ENCODE measurements at places on chromosomes 2 and 18.

DNA sequence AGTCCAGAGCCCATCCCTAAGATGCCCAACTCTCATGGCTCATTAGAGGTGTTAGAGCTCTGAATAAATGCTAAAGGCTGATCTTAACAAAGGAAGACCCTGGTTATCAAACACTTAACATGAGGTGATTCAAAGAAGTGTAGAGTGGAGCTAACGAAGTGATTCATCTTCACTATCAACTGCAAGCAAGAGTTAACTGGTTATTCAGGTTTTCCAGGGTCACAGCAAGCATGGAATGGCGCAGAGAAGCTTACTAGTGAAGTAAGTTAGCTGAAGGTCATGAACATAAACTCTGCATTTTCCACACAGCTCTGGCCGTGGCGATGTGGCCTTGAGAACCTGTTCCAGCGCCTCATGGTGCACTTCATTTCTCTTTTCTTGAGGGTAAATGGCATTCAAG lies 17.0 kb downstream of the RND3 start:
- no peak for DNase-seq

GRCh38 chr2:215790523-215791421 lies 222.6 kb downstream of the MREG start:
- DNase-seq = no peak

GRCh38 chr18:68919900-68920299 lies 122.0 kb downstream of the CCDC102B start:
- no peak for DNase-seq

GRCh38 chr2:163428187-163428586 lies 307.6 kb downstream of the FIGN start:
- DNase-seq = no peak

- no peak for DNase-seq
Observed at GRCh38 chr2:158009399-158009798, 92.3 kb upstream of the UPP2 start.

DNA sequence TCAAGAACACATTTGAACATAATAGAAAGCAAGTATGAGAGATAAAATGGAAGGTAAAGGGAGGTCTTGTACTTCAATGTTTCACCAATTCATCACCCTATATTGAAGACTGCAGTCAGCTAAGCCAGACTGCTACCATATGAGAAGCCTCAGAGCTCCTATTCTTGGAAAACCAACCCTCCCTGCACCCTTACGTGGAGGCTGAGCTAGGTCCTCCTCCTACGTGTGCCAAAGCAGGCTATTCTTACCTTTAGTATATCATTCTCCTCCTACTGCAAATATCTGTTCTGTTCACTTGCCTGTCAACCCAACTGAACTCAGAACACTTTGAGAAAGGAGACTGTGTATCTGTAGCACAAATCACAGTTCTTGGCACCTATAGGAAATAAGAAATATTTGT lies 255.8 kb upstream of the HNRNPA3 start:
- no peak for DNase-seq

DNA sequence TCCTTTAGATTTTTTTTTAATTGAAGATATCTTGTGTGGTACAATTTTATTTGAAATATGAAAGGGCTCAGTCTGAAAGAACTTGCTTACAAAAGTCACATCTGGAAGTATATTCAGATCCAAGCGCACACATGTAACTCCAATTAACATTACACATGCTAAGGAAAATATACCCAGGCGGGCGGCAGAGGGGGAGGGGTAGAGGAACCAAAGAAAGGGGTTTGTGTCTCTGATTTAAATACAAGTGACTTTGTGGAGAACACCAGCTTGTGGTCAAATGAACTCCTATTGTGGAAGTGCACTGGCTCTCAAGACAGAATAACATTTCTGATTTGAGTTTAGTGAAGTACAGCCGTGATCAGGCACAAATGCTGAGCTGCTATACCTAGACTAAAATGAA lies 280.2 kb upstream of the SOX11 start:
- DNase-seq = no peak

DNA sequence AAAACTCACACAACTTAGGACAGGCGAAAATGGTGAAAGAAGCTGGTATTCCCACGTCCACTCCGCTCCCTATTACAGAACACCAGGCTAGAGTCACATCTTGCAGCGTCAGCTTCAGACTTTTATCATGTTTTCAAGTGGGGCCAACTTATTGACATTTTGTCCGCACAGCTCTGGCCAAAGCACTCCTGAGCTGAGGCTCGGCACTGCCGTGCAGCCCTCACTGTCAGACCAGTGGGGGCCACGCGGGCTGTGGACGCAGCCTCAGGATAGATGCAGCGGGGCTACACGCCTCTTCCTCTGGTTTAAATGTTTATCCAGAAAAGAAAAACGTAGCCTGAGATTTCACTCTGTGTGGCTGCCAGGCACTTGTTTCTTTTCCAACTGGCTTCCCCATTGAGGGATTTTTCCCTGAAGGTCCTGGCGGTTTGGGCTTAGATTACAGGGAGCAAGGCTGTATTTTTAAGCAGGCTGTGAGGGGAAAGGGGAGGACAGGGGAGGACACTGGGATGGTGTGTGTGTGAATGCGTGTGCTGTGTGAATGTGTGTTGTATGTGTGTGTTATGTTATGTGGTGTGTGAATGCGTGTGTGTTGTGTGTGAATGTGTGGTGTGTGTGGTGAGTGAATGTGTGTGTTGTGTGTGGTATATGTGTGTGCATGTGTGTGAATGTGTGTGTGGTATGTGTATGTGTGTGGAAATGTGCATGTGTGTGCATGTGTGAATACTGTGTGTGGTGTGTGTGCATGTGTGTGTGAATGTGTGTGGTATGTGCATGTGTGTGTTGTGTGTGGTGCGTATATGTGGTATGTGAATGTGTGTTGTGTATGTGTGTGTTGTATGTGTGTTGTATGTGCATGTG lies 267.6 kb downstream of the DCDC2C start:
- no peak for DNase-seq

GRCh38 chr2:195316486-195316885 lies 340.5 kb upstream of the SLC39A10 start:
- DNase-seq = no peak

DNA sequence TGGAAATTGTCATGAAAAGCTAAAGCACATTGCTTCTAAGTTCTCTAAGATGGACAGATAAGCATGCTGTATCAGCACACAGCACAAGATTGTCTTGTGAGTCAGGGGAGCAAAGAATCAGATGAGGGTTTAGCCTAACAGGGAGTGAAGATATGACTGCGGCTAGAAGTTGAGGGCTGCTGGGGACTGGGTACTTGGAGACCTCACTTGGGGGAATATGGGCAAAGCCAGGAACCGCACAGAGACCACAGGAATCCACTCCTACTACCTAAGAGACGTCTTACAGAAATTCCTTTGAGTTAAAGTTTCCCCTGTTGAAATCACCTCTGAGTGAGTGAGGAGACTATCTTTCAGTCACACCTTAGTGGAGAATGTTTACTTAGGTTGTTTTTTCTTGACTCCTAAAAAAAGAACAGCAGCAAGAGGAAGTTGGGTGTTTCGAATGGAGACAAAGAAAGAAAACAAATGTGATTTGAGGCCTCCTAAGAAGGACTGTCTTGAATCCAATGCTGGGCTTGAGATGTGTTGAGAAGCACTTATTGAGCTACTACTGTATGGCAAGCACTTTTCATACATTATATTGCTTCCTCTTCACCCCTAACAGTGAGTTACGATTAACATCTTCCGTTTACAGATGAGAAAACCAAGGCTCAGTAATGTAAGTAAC lies 100.7 kb downstream of the ANKRD44 start:
- DNase-seq = no peak

DNA sequence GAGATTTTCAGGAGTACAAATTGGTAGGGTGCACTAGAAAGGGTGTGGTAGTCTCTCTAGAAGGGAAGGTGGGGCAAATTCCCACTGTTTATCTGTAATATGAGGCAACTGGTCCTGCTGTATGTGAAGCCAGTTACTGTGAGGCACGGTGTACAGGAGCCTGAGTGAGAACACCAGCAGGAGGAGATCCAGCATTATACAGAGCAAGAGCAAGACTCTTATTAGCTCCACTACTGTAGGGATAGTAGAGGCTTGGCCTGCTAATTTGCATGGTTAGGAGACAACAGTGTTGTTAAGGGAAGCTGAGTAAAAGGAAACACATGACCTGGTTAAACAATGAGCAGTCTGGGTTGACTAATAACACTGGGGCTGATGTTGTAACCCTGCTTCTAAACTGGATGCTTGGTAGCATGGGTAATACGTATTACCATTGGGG lies 76.3 kb upstream of the WDSUB1 start:
- no peak for DNase-seq

GRCh38 chr2:119005555-119005954 lies 63.6 kb downstream of the MARCO start:
- no peak for DNase-seq

- no peak for DNase-seq
Observed at GRCh38 chr2:201018636-201019035, 52.8 kb downstream of the HYCC2 start.

DNA sequence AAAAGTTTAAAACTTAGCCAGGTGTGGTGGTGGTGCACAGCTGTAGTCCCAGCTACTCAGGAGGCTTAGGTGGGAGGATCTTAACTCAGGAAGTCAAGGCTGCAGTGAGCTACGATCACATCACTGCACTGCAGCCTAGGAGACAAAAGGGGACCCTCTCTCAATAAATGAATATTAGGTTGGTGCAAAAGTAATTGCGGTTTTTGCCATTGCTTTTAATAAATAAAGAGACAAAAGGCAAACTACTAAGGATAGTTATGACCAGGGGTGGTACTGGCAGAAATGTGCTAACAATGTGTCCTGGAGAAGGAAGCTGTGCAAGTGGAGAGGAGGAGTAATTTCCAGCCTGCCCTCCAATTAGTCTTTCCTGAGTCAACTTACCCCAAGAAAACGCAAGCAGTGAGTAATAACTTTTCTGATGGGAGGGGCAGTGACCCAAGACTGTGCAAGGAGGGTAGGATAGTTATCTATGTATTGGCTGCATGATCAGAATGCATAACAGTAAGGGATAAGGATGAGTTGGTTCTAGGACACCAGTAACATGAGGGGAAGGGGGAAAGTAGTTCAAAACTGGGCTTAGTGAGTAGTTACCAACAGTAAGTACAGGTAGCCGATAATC lies 1.5 kb downstream of the EXOC6B start:
- DNase-seq = peak; percentile 6

DNA sequence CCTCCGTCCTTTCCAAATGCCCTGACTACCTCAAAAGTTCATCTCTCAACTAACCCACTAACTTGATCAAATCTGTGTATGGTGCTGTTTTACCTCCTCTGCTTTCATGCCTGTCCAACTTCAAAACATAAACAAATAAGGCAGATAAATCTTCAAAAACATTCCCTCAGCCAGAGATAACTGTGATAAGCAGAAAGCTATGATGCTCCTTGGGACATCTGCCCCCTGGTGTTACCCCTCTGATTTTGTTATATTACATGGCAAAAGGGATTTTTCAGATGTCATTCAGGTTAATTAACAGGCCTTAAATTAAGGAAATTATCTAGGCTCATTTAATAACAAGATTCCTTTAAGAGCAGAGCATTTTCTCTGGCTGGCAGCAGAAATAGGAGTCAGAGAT lies 810.8 kb upstream of the CHAC2 start:
- DNase-seq = no peak

DNA sequence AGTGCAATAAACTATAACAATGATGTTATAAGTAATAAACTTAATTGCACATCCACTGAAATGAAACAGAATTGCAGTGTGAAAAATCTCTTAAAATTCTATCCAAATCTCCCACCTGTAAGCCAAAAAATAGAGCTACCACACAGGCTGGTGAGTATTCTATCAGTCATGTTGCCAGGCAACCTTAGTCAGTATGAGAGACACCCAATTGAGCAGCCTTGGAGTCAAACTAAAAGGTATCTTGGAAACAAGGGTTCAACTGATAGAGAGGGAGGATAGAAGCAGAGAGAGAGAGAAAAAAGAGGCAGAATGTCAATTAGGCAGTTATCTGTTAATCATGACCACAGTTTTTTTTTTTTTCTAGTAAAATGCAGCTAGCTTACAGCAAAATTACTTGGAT lies 45.8 kb downstream of the GALNT13 start:
- DNase-seq = no peak

GRCh38 chr2:204722207-204722606 lies 176.9 kb downstream of the PARD3B start:
- DNase-seq = no peak

- DNase-seq = peak; percentile 18
Observed at GRCh38 chr2:122960759-122961641, 1064.1 kb upstream of the CNTNAP5 start.

DNA sequence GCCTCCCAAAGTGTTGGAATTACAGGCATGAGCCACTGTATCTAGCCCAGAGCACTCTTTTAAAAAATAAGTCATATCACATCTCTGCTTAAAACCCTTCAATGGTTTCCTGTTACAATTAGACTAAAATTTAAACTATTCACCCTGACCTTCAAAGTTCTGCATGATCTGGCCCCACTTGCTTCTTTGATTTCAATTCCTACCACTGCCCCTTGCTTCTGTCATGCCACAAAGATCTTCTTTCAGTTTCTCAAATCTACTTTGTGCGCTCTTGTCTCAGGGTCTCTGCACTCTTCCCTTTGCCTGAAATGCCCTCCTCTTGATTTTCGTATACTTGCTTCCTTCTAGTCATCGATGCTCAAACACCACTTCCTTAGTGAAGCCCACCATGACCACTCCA lies 213.0 kb downstream of the TMEM247 start:
- DNase-seq = no peak

DNA sequence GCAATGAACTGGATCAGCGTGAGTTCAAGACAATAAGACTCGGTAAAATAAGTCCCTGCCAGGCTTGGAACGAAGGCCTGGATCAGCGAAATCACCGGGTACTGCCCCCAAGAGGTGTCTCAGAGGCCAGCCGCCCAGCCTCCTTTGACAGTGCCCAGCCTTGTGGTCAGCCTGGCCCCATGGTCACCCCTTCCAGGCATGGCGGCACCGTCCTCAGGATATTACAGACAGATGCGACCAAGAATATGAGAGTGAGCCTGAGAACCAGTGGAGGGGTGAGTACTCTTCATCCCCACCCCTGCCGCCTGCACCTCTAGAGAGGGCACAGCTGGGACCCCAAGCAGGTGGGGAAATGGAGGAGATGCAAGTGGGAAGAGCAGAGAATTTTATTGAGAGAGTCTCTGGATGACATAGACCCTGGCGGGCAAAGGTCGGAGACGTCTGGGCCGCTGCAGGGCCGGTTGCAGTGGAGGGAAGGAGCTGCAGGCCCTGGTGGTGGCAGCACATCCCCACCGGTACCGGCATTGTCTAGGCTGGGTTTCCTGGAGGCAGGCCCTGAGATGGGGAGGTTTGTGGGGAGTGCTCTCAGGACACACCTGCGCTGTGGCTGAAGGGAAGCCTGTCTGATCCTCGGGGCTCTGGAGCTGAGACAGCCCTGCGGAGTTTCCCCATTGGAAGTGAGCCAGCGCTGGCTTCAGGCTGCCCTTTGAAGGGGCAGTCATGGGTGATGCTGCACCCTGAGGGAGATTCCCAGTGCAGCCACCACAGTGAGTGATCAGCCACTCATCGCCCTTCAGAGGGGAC lies 190.0 kb downstream of the SEPTIN10 start:
- no peak for DNase-seq

DNA sequence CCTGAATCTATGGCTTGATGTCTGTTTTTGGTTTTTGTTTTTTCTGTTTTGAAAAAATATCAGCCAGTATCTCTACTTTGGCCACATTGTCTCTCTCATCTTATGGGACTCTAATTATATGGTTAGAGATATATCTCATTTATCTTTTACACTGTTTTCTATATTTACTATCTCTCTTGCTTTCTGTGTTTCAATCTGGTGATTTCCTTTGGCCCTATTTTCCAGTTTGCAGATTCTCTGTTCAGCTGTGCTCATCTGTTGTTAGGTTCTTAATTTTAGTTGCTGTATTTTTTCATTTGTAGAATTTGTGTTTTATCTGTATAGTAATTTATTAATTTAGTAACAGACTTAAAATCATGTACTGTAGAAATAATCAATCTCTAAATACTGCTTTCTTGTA lies 41.3 kb upstream of the ELAC1 start:
- DNase-seq = no peak

Data from fibroblast of skin of left biceps (primary cell).